Activated CD8-positive, alpha-beta memory T cell treated with anti-CD3 and anti-CD28 coated beads for 48 hours (primary cell): ENCODE measurements at places on chromosomes 7 and 10.

DNA sequence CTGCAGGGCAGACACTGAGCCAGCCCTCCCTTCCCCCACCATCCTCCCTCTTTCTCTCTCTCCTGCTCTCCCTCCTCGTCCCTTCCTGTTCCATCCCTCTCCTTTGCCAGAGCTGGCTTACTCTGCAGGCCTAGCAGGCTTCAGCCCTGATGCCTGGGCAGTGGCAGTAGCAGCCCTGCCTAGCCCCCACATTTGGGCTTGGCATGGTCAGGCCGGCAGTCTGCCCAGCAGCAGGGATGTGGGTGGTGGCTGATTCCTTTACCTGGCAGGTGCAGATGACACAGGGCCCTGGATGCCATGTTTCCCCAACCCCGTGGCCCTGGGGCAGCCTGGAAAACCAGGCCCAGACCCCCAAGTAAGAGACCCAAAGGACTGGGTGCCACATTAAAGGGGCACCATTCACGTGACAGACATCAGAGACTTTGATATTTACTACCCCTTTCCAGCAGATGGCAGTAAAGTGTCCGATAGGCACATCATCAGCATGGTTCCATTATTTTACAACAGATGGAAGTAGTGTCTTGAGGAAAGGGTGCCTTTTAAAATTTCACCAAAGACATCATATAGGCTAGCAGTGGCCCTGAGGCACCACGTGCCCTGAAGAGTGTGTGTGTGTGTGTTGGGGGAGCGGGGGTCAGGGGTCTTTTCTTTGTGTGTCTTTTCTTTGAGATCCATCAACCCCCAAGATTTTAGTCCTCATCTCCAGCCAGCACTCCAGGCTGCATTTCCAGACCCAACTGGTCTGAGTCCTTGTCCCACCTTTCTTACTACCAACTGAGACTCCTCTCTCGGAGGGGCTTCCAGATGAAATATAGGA, 5.9 kb downstream of the KCP start:
- no peak for DNase-seq

DNA sequence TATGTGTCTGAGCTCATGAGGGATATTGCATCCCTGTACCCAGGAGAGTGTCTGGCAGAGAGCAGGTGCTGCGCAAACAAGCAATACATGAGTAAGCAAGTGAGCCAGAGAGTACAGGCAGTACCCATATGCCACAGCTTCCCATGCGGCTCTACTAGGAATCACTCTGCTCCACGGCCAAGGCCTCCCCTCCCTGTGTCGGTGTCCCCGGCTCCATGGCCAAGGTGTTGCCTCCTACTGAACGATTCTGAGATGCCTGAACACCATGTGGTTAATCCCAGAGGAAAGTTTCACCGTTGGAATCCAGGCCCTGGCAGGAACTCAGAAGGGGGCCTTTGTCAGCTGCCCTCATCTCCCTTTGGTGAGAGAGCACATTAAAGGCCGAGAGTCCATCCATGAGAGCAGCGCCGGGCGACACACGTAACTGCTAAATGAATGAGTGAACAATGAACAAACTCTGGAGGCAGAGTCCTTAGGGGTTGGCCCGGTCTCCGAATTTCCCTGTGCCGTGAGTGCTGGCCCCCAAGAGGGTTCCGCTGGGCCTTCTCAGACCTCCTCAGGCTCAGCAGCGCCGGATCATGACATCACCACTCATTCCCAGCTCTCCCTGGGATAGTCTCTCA, 136.0 kb upstream of the FAM20C start:
- no peak for DNase-seq

GRCh38 chr7:1386623-1387220, 72.5 kb downstream of the MICALL2 start:
- DNase-seq = no peak

- no peak for DNase-seq
Observed at GRCh38 chr10:114095559-114096337, 52.1 kb downstream of the ADRB1 start.

GRCh38 chr10:23448802-23449570, 10.1 kb downstream of the OTUD1 start:
- DNase-seq = no peak

DNA sequence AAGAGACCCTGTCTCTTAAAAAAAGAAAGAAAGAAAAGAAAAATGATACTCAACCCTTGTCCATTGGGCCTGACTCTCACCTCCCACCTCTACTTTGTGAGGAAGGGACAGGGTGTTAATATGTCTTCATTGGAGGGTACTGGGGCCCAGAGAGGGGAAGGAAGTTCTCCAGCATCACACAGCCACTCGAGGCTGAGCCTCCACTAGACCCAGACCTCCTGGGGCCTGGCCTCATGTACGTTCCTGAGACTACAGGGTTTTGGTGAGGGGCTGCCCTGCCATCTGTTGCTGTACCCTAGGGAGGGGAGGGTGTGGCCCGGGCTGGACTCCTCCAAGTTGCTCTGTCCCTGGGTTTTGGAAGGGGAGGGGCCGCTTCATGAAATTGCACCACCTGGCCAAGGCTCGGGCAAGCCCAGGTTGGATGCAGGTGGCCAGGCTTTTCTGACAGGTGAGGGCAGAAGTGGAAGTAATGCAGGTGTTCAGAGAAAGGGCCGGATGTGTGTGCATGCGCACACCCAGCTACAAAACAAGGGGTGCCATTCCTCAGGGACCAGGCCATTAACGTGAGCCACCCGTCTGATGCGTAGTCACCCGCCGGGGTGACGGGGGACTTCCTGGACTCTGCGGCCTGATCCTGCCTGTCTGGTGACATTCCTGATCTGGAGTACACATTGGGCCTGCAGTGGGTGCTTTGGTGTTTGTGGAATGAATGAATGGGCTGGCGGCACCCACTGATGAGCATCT, 21.7 kb downstream of the GTF2IRD1 start:
- no peak for DNase-seq

GRCh38 chr10:88896372-88896993, 16.4 kb downstream of the STAMBPL1 start:
- DNase-seq = no peak

DNA sequence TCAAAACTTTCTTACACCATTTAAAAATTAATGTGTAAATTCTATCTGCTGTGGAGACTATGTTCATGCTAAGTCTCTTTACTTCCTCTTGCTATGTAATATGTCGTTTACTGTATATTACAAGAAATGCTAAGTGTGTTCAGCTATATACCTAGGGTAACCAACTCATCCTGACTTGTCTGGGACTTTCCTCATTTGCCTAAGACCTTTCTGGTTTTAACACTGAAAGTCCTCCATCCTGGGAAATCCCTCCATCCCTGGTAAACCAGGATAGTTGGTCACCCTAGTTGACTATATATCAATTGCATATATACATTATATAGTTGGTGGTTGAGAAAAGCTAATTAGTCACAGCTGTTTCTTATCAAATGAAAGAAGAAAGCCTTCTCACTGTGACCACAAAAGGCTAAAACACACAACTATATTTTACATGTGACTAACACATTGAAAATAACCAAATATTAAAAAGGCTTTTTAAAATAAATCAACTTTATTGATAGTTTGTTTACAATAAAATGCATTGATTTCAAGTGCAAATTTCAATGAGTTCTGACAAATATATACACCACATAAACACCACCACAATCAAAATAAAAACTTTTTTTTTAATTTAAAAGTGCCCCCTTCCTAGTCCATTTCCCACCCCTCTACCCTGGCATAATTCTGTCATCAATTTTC, 167.7 kb upstream of the INHBA start:
- DNase-seq = no peak

DNA sequence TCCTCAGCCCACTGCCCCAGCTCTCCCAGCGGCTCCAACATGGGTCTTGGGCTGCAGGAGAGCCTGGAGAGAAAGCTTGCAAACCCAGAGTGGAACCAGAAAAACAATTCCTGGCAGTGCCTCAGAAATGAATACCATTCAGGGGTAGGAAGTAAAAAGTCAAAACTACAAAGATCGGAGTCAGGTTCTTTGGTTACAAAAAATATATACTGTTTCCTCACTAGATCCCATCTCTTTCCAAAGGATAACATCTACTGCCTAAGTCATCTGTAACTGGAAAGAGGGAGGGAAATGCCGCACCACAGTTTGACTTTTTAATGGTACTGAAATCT, 14.9 kb downstream of the CREB3L2 start:
- DNase-seq = no peak

DNA sequence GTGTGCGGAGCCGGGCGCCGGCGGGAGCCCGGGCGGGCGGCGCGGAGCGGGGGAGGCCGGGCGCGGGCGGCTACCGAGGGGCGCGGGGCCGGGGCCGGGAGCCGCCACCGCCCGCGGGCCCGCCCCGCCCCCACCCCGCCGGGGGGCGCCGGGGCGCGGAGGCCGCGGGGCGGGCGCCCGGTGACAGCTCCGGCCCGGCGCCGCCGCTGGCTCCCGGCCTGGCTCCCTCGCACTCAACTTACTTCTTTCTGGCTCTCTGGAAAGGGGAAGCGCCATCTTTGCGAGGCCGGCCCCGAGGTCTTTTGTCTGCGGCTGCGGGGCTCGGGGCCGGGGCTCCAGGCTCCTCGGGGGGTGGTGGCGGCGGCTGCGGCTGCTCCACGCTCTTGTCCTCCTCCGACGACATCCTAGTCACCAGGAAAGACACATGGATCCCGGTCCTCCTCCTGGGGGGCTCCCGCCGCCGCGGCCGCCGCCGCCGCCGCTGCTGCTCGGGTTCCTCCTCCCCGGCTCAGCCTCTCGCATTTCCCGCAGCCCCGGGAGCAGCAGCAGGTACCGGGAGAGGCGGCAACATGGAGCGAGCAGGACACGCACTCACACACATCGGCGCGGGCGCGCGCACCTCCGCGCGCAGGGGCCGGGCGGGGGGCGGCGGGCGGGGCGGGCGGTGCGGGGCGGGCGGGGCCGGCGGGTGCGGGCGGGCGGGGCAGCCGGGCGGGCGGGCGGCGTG, at the start of gene KMT2C:
TSS of gene KMT2C (minus strand) at position 620 of the 727 bp plus-strand sequence. CDS start at position 403, 217 bp downstream.
- DNase-seq = peak; percentile 17

DNA sequence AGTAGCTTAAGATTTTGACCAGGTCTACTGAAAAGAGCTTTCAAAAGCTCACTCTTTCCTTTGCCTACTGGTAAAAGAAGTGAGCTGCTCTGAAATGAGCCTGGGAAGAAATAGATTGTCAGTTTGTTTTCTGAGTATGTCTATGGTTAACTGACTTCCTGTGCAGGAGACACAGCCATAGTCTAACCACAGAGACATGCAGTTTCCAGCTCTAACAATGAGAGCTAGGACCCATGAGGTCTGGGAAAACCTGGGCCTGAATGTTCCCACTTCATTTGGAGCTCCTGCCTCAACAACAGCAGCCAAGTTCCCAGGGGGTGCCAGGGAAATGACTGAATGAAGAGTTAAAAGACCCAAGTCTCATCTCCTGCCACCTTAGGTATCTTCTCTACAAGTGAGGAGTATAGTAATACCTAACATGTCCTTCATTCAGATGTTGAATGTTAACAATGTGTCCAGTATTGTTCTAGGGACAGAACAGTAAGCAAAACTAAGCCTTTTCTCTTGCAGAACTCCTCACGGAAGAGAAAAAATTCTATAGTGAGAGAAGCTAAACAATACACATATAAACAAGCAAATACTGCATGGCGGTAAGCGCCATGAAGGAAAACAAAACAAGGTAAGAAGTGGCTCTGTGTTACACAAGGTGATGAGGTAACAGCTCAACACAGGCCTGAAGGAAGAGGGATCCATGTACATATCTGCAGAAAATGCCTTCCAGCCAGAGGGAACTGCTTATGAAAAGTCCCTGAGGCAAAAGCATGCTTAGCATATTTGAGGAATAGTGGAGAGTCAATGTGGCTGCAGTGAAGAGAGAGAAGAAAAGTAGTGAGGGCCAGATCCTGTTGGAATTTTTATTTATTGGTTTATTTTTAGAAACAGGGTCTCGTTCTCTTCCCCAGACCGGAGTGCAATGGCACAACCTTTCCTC, 26.4 kb upstream of the ANKRD1 start:
- DNase-seq = no peak

GRCh38 chr7:152097330-152097729, 71.9 kb downstream of the GALNT11 start:
- DNase-seq = no peak
